ENCODE measurements at places on chromosomes 1 and 21.

GRCh38 chr1:218970397-218970990 is 203.2 kb upstream of the LYPLAL1 start:
- DNase-seq, result no peak

GRCh38 chr1:24276791-24277190 is 42.4 kb upstream of the GRHL3 start:
- no peak for DNase-seq

GRCh38 chr1:172653015-172653709 is 5.7 kb upstream of the FASLG start:
- DNase-seq, result peak; percentile 61

DNA sequence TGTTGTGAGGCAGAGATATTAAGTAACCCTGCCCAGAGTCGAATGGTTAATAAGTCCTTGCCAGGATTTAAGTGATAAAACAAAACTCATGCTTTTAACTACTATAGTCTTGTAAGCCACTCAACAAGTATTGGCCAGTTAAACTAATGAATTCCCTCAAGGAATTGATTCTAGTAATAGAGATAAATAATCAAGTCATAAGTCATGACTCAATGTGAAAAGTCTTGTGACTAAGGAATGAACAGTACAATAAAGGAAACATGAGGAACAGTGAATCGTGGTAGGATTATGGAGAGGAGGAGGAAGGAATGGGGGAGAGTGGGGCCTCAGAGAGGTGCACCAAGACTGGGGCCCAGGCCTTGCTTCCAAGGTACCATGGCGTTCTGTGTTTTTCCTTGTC is 104.7 kb downstream of the FGGY start:
- DNase-seq, result no peak

GRCh38 chr1:47514229-47514628 is 76.4 kb downstream of the FOXD2 start:
- no peak for DNase-seq

- peak; percentile 79 for DNase-seq
These were observed 2.1 kb downstream of the F3 start for GRCh38 chr1:94539496-94539895.

DNA sequence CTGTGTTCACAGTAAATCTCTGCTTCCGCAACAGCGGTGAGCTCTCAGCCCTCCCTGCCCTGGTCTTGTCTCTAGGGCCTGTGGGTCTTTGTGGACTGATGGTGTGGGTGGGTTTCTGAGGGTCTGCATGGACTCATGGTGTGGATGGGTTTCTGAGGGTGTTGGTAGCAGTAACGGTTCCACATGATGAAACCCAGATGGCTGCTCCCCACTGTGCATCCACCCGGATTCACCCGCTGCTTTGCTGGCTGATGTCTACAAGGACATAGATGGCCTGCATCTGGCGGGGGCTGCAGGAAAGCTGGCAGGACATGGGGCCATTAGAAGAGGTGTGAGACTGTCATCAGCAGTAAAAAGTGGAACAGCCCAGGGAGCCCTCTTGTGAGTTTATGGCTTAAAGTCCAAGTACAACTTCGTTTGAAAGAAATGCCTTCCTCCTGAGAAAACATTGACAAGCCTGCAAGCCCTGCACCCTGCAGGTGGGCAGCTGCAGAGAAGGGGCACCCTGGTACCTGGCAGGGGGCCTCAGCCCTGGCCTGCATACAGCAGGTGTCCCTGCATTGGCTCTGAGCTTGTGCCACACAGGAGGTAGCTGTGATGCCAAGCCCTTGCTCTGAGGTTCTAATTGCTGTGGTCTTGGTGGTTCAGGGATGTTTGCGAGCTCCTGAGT is 156.9 kb upstream of the COL6A1 start:
- DNase-seq, result no peak

DNA sequence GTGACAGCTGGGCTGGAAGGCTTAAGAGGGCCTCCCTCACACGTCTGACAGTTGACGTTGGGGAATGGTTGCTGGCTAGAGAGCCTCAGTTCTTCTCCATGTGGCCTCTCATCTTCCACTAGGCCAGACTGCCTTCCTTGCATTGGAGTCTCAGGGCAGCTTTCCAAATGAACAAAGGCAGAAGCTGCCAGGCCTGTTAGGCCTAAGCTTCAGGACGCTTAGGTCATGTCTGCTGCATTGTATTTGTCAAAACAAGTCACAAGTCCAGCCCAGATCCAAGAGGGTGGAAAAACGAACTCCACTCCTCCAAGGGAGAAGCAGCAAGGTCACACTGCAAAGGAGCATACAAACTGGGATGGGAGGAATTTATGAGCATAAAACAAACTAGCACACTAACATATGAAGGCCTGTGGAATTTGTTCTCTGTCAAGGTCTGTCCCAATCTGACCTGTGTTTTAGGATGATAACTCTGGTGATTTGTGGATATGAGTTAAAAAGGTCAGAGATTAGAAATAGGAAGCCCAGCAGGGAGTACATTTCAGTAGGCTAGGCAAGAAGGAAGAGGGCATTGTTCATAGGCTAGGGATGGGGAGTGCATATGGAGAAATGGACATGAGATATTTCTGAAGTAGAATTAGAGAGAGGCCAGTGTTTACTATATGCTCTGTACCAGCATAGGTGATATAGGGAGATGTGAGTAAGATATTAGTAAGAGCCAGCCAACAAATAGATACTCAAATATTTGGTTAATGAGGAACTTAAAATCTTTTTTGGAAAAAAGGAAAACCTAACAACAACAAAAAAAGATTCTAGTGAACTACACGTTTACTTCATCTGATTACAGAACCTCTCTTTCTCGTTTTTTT is 29.1 kb upstream of the CNN3 start:
- DNase-seq, result no peak

GRCh38 chr1:198367296-198367695 is 173.2 kb downstream of the ATP6V1G3 start:
- DNase-seq, result no peak

DNA sequence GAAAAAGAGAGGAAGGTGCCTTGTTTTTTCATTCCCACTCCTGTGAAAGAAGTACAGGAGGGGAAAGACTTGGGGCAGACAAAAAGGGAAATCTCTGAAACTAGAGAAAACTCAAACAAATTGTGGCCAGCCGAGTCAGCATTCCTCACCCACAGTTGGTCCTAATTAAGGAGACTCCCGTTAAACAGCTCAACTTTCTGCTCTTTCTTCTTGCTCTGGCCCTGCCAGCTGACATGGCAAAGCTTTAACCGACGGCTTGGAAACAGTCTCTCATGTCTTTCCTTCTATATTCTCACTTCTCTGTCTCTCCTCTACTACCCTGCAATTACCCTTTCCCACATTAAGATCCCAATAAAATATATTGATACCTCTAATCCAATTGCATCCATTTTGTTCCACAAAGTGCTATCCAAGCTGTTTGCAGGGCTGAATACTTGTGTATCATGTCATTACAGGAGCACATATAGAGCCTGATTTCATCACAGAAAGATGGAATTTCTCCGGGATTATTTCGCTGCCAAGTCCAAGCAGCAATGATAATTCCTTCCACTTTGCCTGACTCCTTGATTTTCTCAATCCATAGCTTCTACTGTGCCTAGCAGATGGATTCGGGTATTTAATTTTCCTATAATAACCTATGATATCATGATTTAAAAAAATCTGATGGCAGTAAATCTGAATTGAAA is 65.4 kb upstream of the IPO9 start:
- peak; percentile 59 for DNase-seq

DNA sequence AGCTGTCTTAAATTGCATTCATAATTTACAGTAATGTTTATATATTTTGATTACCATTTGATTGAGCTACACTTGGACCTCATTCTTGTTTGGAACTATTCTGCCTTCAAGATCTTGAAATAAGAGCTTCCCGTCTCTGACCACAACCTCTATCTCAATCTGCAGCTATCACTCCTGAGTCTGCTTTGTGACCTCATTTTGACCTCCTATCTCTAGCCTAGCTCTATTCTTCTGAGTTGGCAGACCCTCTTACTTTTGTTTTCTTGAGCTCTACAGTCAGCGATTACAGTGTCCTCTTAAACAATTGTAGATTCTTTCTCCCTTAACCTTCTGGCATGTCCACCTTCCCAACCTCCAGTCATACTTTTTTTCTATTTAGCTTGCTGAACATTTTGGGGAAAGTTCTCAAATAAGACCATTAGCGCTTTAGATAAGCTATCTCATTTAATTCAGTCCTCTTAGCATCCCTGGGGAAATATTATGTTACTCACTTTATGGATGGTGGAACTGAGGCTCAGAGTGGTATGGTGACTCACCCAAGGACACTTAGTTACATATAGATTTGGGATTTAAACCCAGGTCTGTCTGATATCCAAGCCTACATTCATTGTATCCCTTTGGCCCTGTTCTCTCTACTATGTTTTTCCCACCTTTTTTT is 19.1 kb downstream of the RPAP2 start:
- DNase-seq, result no peak

DNA sequence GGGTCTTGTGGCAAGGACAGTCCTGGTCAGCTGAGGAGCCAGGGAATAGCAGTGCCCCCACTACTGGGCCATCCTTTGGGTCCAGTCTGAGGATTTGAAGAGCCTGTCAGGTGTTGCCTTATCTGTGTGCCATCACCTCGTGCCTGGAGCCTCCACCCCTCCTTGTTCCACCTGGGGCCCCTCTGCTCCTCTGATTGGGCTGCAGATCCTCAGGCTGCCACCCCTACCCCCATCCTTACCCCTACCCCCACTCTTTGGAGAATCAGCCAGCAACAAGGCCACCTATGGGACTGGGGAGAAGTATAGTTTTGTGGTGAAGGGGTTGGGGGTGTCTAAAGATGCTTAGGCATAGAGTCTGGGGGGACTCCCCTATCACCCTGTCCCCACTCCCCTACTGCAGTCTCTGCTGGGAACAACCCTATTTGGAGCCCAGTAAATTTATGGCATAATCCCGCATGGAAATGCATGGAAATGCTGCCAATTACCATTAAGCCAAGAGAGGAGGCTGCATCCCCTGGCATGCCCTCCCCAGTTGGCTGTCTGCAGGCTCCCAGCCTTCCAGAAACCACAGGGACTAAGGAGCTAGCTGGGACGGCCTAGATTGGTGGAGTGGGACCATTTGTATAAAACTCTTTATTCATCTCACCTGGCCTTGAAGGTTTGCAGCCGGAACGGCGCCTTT is 142.7 kb upstream of the CSF3R start:
- no peak for DNase-seq

- DNase-seq, result no peak
These were observed 36.7 kb upstream of the SLC19A1 start for GRCh38 chr21:45578811-45579381.

DNA sequence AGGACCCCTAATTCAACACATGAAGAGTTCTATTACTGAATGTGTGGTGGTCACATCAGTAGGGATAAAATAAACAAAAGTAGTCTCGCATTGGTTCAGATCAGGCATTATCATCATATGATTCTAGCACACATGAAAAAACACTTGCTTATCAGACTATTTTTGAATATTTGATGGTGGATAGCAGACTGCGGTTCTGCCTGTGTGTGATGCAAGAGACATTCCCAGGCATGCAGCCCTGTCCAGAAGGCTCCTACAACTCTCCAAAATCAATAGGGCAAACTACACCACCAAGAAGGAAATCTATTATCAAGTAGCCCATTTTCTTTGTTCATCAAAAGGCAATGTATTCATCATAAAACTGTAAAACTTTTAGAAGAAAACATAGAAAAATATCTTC is 304.7 kb downstream of the DUSP10 start:
- DNase-seq, result no peak

- no peak for DNase-seq
These were observed 200.6 kb downstream of the BRINP3 start for GRCh38 chr1:190277107-190277506.

GRCh38 chr1:227429447-227430359 is 111.4 kb upstream of the CDC42BPA start:
- DNase-seq, result peak; percentile 87

DNA sequence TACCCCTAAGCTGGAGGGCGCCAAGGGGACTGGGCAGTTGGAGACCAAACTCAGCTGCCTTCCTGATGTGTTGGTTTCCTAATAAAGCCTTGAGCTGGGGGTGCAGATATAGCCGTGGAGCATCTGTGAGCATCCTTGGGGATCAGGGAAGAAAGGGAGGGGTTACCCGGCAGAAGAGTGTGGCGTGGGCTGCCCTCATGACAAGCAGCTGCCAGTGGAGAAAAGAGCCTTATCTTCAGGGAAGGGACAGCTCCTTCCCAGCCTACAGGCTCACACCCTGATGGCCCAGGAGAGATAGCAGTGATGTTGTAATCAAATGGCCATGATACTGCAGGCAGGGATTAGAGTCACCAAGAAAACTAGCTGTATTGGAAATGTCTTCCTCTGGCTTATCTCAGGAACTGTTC is 10.8 kb upstream of the NFASC start:
- no peak for DNase-seq

- DNase-seq, result no peak
These were observed 38.7 kb downstream of the CFH start for GRCh38 chr1:196690582-196690981.

DNA sequence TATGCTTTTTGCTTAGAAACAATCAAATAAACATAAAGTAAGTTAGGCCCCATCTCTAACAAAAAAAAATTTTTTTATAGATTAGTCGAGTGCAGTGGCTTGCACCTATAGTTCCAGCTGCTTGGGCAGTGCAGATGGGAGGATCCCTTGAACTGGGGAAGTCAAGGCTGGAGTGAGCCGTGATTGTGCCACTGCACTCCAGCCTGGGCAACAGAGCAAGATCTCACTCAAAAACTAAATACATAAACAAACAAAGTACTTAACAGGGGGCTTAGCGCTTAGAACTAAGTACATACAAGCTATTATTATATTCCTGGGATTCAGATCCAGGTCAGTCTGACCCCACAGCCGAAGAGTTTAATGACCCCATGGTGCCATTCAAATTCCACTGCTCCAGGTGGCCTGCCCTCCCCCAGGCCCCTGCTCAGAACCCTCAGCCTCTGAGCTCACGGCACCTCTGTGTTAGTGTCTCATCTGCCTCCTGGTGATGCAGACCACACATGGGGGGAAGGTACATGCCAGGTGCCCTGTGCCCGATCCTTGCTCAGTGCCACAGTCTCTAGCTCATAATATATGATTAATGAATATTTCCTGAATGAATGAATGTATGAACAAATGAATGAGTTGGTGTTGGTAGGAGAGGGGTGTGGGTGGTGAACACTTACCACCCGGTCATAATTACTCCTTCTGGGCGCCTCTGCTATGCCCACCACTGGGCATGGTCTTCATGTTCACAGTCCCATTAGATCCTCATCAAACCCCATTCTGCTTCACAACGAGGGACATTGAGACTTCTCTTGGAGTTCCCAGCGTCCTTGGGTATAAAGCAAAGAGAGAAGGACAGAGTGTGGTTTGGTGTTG is 14.6 kb downstream of the NCMAP start:
- DNase-seq, result no peak

DNA sequence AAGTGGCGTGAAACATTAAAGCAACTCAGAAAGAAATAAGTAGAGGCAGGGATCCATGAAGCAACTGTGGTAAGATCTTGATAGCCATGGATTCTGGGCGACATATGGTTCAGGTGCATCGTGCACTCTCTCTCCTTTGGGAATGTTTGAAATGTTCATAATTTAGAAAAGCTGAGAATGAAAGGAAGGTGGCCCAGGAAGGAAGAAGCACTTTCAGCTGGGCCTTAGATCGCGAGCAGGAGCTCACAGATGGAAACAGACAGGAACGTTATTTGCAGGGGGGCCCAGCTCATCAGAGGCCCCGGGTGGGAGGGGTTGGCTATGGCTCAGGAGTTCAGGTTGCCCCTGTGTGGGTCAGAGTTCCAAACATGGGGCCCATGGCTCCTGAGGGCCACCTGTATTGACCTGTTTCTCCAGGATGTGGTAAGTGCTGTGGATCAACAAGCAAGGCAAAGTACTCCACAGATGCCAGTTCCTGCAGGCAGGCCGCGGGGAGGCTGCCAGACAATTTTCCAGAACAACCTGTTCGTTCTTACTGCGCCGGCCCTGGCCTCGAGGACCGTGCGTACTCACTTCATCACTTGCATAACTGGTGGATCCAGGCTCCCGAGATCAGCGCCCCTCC is 253.2 kb downstream of the TOMM20 start:
- DNase-seq, result no peak

GRCh38 chr1:24455272-24455671 is 39.7 kb downstream of the NIPAL3 start:
- DNase-seq, result no peak
